Psoas muscle (tissue), 8 donors: ENCODE measurements at places on chromosomes 2 and 18. TPM values are rescaled to one million over a fixed set of nuclear protein-coding genes. Genes with fewer than 3 reads are reported as not detected.

DNA sequence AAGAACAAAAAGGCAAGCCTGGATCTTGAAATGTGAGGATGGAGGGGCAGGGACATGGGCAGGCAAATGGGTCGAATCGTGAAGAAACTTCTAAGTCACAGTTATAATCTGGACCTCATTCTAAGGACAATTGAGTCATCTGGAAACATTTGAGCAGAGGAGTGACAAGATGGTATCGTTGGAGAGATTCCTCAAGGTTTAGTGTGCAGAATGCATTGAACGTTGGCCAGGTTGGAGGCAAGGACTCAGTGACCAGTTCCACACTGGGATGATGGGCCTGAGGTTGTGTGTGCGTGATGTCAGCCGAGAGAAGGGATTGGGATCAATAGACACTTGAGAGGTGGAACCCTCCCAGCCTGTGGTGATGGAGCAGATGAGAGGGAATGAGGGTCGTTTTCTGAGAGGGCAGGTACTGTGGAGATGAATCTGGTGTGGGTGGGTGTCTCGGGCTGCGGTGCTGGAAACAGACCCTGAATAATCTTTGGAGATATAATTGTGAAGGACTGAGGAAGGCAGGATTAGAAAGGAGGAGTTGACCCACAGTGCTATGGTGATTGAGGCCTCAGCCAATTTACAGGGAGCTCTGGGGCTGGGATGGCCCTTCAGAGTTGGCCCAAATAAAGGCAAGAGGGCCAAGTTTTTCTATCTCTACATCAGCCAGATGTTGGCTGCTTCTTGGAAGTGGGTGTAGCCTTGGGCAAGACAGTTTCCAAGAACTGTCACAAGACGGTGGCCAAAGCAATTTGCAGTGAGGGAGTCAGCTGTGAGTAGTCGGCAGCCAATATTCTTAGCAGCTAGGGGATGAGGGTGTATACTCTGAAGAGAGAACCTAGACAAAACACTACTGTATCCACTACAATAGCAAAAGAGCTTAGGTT is 5.8 kb upstream of the ZNF532 start:
- DNase-seq = peak; percentile 60

DNA sequence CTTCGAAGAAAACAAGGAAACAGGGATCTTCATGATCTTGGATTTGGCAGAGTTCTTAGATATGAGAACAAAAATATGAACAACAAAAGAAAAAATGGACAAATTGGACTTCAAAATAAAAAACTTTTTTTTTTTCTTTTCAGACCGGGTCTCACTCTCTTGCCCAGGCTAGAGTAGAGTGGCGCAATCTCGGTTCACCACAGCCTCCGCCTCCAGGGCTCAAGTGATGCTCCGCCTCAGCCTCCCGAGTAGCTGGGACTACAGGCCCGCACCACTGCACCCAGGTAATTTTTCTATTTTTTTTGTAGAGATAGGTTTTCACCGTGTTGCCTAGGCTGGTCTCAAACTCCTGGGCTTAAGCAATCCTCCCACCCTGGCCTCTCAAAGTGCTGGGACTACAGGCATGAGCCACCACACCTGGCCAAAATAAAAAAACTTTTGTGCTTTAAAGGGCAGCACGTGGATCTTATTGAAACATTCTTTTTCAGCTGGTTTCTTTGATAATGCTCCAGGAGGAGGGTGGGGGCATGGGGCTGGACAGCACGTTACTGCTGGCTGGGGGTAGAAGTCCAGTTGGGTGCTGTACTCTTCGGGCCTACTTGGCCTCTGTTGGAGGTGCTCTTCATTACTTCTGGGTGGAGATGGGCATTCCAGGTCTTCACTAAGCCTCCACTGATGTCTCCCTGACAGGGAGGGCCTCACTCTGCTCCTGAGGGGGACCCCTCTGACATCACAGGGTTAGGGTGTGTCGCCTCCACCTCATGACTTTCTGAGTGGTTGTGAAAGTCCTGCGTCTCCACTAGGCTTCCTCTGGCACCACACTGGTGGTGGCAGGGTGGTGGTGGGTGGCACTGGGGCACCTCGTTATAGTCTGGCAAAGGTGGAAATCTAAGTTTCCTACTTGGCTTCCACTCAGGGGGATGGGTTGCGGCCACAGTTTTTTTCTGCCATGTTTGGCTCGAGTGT is 150.5 kb upstream of the XPO1 start:
- no peak for DNase-seq

GRCh38 chr2:19048593-19049266 is 309.7 kb downstream of the OSR1 start:
- no peak for DNase-seq

DNA sequence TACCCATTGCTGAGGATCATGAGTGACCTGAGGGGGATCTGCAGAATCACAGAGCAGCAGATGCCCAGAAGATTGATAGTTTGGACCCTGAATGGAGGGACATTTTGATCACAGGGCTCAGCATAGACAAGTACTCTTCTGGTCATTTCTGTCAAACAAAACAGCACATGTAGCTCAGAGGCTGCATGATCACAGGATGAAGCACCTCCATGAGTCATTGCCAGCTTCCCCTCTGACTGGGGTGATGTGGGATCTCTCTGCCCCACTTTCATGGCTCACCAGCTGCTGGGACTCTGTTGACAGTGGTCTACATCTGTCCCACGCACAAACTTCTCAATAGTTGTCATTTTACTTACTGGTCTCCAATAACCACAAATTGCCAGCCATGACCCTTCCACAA is 264.1 kb downstream of the RPIA start:
- DNase-seq = no peak

OTOS gene
- not detected for total RNA-seq

PLB1 gene
- 2.2 TPM for total RNA-seq

CROCC2 gene
- not detected for total RNA-seq
